ENCODE measurements at places on chromosomes 2 and 18. TPM values are rescaled to one million over a fixed set of nuclear protein-coding genes. Genes with fewer than 3 reads are reported as not detected.

Gene NRP2
- 57.5 TPM for total RNA-seq

DNA sequence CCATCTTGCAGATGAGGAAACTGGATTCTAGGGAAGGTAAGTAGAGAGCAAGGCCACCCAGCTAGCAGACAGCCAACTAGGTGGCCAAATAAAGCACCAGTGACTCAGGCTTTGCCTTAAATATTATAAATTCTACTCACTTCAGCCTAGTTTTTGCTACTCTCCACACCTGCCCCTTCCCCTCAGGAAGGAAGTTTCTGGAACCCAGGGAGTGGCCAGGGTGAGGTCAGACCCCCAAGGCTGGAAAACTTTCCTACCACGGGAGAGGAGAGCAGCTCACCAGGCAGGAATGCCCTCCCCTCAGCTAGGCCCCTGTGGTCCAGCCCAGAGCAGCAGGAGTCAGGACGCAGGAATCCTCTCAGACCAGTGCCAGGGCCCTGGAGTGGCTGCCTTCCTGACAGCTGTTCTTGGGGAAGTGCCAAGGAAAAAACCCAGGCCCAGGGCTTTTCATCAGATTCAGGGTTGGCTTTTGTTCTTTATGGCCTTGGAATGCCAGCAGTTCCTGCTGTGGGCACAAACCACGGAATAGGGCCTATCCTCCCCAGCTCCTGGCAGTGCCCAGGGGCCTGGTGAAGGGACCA lies 5.1 kb upstream of the PAX8 start:
- peak; percentile 94 for DNase-seq

DNA sequence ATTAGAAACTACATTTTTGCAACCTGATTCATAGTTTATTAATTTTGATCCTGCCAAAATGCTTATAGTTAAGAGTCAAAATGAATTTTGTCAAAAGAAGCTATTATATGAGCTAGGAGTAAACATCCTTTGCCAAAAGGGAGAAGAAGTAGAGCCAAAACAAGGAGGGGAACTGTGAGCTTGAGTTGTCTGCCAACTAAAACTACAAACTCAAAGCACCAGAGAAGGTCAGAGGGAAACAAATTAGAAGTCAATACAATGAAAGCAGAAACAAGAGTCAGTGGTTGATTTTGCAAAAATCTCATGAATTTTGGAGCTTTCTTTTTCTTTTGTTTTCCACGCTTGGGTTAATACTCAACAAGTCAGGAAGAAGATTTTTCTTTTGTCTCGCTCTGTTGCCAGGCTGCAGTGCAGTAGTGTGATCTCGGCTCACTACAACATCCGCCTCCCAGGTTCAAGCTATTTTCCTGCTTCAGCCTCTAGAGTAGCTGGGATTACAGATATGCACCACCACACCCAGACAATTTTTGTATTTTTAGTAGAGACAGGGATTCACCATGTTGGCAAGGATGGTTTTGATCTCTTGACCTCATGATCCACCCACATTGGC lies 508.5 kb downstream of the RIT2 start:
- DNase-seq, result no peak

Gene TMX3
- 43.1 TPM for total RNA-seq

DNA sequence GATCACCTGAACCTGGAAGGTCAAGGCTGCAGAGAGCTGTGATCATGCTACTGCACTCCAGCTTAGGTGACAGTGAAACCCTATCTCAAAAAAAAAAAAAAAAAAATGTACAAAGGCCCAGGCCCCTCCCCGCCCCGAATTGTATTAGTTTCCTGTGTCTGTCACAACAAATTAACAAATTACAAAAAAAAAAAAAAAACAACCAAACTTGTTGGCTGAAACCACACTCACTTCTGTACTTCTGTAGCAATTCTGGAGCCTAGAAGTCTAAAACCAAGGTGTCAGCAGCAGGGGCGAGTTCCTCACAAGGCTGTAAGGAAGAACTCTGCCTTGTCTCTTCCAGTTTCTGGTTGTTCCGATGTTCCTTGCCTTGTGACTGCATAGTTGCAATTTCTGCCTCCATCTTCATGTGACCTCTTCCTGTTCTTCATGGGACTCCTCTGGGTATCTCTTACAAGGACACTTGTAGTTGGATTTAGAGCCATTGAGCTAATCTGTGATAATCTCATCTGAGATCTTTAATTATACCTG lies 100.8 kb upstream of the ZSWIM2 start:
- no peak for DNase-seq

DNA sequence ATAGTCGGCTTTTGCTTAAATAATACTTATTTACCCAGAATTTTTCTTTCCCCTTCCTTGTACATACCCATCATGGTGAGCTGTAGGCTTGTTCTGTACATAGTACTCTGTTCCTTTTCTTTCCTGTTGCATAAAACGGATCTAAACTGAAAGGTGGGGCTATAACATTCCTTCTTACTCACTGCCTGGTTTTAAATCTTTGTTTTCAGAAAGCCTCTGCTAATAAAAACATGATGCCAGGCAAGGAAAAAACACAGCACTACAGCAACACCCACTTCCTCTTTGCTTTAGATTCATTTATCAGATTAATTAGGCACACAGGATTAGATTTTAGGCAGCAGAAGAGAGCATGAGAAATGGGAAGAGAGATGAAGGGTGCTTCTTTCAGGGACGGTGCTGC lies 19.6 kb upstream of the STON1 start:
- DNase-seq, result no peak

DNA sequence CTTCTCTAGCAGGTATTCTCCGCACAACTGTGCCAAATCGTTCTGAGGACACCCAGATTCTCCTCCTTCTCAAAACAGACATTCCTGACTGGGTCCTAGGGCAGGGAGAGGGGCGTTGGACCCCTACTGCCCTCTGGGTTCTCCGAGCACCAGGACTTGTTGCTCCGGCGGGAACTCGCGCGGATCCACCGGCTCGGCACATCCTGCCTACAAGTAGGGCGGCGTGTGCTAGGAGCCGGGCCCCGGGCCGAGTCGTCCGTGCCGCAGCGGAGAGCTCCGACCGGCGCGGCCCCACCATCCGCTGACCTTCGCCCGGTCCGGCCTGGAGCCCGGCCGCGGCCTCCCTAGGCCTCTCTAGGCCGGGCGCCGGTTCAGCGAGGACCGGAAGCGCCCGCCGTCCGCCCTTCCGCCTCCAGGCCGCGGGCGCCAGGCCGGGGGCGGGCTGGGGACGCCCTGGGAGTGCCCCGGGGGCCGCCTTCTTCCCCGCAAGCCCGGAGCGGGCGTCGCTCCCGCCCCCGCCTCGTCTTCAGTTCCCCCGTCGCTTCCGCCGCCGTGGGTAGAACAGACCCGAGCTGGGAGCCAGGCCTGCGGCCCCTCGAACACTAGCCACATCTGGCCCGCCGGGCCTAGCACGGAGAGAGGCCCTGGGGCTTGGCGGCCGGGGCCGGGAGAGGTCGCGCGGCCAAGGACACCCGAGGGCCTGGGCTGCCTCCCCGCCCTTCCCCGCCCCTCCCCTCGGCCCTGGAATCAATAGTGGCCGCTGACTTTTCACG lies 7.6 kb upstream of the ONECUT2 start:
- no peak for DNase-seq

DNA sequence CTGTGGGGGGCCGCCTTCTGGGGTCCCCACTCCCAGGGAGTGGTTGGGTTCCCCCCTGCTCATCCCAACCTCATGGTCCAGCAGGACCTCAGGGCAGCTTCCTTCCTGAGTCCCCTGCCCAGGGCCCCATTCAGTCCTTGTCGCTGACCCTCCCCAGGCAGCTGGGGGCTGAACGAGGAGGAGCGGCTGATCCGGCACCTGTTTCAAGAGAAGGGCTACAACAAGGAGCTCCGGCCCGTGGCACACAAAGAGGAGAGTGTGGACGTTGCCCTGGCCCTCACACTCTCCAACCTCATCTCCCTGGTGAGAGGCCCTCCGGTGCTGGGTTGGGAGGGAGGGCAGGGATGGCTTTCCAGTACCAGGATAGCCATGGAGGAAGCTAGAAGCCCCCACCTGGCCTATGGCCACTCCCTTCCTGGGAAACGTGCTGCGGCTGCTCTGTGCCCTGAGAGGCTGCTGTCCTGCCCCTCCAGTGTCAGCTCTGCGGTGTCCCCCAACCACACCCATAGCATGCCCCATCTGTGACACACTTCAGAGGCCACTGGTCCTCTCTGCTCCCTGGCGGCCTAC lies 497 bp downstream of the CHRND start:
- peak; percentile 77 for DNase-seq

DNA sequence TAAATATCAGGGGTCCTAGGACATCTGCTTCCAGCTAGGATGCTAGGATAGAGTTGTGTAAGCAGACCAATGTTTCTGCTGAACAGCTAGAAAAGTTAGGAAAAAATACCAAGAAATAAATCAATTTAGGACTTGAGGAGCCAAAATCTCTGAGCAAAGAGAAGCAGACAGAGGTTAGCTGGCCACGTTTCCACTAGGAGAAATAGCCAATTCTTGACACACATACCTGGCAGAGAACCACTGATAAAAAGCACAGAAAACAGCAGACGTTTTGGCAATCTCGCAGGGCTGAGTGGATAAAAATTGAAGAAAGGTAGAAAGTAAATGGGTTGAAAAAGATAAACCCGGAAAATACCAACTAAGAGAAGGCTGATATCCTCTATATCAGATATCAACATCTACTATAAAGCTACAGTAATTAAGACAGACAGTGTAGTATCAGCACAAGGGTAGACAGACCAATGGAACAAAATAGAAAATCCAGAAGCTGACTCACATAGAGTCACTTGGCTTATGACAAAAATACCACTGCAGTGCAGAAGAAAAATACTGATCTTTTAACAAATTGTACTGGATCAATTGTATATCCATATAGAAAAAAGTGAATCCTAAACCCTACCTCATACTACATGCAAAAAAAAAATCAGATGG lies 306.1 kb upstream of the KLHL29 start:
- no peak for DNase-seq

DNA sequence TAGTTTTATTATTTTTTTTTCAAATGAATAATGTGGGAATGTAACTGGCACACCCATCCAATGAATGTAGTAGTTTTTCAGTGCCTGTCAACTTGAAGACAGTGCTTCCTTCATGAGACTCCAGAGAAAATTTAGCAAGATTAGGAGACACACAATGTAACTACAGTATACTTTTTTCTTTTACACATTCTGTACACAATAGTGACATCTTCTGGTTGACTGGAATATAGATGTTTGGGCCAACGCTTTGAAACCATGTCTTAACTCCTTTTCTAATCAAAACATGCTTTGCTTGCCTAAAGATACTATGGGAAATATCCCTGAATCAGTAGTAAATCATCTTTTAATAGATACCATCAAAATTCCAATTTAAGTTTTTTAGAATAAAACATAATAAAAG lies 229.5 kb upstream of the ZC3H15 start:
- DNase-seq, result peak; percentile 96

- peak; percentile 84 for DNase-seq
Measured at GRCh38 chr18:48946329-48946835, 4.4 kb downstream of the SMAD7 start.

DNA sequence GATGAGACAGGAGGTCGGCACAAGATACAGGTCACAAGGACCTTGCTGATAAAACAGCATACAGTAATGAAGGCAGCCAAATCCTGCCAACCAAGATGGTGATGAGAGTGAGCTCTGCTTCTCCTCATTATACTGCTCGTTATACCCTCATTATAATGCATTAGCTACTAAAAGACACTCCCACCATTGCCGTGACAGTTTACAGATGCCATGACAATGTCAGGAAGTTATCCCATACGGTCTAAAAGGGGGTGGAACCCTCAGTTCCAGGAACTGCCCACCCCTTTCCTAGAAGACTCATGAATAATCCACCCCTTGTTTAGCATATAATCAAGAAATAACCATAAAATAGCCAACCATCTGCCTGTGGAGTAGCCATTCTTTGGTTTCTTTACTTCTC lies 224.2 kb downstream of the RBM43 start:
- DNase-seq, result no peak

Gene RRM2
- total RNA-seq, result 456 TPM

Gene IKZF2
- total RNA-seq, result 1.9 TPM

DNA sequence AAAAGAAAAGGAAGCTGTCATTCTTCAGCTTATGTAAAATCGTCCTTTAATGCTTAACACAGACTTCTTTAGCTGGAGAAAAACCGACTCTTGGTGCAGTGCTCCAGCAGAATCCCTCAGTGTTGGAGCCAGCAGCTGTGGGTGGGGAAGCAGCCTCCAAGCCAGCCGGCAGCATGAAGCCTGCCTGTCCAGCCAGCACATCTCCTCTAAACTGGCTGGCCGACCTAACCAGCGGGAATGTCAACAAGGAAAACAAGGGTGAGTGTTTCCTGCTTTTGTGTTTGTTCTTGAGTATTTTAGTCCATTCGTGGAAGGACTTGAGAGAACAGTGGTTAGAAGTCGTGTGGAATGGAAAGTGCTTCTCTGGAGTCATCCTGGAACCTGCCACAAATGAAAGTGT lies 38.9 kb downstream of the KDM3A start:
- DNase-seq, result no peak

Gene UPP2
- total RNA-seq, result not detected

- no peak for DNase-seq
Measured at GRCh38 chr2:47282621-47283272, 120.2 kb upstream of the MSH2 start.

Gene LOXL3
- total RNA-seq, result 16.8 TPM

- DNase-seq, result peak; percentile 53
Measured at GRCh38 chr2:70115646-70116442, 28.6 kb downstream of the PCBP1 start.

- DNase-seq, result no peak
Measured at GRCh38 chr2:140667203-140667602, 1463.6 kb downstream of the LRP1B start.

GRCh38 chr18:70384181-70384790 lies 95.4 kb downstream of the SOCS6 start:
- peak; percentile 45 for DNase-seq

- DNase-seq, result no peak
Measured at GRCh38 chr2:225353579-225354085, 45.9 kb upstream of the NYAP2 start.

Gene RNU2-63P
- not detected for total RNA-seq

- DNase-seq, result no peak
Measured at GRCh38 chr18:11115276-11115675, 34.1 kb downstream of the PIEZO2 start.

GRCh38 chr2:130391058-130391871 lies 35.4 kb downstream of the PTPN18 start:
- peak; percentile 74 for DNase-seq

- no peak for DNase-seq
Measured at GRCh38 chr2:170369894-170370293, 191.9 kb downstream of the MYO3B start.

GRCh38 chr2:221641181-221641871 lies 69.2 kb upstream of the EPHA4 start:
- no peak for DNase-seq

- DNase-seq, result no peak
Measured at GRCh38 chr2:1371082-1371481, 42.2 kb upstream of the TPO start.

DNA sequence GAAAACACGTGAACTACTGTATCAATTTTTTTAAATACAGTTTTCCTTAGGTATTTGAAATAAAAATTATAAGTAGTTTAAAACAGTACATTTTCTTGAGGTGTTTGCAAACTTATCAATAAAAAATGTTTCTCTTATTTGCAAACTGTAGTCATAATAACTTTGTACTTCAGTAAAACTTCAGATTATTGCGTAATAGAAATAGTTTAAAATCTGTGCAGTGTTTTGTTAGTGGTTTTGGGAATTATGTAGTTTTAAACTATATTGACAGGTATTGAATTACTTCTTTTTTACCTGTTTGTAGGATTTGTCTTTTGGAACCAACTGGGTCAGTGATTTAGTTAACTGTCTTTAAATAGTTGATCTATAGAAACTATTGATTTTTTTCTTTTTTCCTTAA lies 7.3 kb downstream of the NAPG start:
- no peak for DNase-seq
